ENCODE measurements at places on chromosomes 2 and 18.
A peak's percentile ranks its signal among the peaks of the same experiment; 100 is the strongest.

DNA sequence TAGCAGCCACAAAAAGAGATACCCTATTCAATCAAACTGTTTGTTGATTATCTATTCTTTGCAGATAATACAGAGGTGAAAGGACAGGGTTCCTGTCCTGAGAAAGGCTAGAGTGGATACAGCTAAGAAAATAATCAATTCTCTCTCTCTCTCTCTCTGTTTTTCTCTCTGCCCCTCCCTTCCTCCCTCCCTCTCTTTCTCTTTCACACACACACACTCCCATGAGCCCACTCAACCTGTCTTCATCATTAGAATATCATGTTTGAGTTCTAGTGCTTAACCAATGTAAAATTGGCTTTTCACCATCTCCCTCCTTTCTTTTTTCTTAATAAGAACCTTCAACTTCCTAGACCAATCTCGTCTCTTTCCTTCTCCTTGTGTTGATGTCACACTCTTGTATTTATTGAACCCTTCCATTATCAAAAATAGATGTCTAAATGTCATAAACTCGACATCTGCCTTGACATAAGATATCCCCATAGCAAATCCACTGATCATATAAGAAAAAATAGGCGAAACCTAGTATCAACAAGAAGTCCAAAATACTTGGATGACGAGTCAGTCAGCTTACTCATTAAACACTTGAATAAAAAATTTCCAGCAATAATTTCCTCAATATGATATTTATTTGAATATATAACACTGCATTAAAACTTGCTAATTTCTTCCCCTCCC lies 42.8 kb upstream of the CYTIP start:
- no peak for DNase-seq

DNA sequence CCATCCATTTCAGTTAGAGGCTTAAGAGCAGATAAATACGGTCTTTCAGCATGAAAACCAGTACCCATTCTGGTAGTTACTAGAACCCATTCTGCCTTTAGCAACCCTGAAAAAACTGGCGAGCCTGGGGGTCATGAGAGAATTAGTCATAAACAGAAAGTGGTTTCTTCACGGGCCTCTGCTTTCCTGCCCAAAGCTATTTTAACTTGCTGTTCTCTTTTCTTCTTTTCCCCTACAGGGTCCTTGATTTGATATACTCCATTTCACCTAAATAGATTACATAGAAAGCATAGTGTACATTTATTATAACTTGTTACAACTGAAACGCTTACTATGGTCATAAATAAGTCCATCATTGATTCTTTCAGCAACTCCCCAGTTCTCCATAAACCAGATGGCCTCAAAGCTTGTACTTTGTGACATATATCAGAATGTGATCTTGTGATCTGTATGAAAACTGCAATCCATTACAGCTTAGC lies 48.3 kb downstream of the WDFY1 start:
- no peak for DNase-seq

DNA sequence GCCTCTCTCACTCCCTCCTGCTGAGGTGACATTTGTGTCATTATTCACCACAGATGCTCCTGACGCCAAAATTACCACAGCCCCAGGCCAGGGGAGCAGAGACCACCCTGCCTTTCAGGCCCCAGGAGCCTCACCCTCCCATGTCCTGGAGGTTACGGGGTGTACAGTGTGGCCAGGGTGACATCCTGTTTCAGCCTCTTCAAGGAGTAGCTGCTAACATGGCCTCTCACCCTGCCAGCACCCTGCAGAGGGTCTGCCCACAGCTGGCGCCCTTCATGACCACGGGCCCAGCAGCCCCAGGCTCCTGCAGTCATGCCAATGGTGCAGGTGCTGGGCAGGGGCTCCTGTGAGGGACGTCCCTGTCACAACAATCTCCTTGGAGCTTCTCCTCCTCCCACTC lies 92.6 kb downstream of the SMIM21 start:
- no peak for DNase-seq

DNA sequence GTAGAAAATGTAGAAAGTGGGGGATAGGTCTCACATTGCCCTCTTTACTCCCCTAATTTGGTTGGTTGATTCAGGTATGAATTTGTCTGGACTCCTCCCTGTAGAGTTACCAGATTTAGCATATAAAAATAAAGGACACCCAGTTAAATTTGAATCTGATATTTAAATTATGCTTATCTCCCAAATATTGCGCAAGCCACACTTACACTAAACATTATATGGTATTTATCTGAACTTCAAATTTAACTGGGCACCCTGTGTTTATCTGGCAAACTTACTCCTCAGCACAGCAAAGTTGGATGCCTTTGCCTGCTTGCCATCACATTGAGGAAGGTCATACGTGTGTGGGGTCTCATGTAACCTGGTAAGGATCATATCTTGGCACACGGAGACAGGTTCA lies 882.4 kb upstream of the FAM98A start:
- no peak for DNase-seq

GRCh38 chr2:108363024-108363907 lies 14.5 kb upstream of the SULT1C4 start:
- DNase-seq = no peak

DNA sequence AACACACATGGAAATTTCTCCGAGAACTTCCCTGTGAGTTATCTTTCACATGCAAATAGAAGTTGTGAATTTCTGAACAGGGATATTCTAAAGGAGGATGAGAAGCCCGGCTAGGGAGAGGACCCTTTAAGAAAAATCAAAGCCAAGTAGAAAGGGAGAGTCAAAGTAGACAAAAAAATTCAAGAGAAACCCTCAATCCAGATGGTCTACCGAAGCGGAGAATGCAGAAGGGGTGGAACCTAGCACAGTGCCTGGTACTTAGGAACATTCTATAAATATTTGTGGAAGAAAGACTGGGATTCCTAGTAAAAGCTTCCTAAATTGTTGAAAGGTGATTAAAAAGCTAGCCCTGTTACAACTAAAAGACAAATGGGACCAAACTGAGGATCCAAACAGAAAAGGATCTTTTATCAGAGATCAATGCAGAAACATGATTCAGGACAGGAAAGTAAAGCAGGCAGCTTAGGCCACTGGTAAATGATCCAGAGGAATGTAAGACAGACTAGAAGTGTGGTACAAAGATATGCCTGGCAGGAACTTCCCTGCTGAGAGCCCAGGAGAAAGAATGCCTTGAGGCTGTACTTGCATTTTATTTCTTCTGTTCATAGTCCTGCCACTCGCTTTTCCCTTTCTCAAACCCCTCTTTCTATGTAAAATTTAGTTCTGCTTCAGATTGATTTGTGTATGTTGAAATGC lies 19.5 kb upstream of the GLS start:
- DNase-seq = no peak

DNA sequence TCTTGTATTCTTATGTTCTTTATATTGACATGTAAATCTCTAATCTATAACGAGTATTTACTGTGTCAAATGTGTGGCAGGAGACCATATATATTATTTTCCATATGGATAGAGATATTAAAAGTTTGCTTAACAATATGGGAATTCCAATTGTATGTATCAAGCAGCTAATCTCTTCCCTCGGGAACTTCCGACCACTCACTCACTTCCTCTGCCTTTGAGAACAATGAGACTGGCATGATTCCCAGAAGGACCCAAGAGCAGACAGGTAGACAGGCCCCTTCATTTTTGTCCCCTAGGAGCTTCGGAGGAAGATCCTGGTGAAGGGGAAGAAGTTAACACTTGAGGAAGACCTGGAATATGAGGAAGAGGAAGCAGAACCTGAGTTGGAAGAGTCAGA lies 24.1 kb downstream of the PLCD4 start:
- DNase-seq = no peak

DNA sequence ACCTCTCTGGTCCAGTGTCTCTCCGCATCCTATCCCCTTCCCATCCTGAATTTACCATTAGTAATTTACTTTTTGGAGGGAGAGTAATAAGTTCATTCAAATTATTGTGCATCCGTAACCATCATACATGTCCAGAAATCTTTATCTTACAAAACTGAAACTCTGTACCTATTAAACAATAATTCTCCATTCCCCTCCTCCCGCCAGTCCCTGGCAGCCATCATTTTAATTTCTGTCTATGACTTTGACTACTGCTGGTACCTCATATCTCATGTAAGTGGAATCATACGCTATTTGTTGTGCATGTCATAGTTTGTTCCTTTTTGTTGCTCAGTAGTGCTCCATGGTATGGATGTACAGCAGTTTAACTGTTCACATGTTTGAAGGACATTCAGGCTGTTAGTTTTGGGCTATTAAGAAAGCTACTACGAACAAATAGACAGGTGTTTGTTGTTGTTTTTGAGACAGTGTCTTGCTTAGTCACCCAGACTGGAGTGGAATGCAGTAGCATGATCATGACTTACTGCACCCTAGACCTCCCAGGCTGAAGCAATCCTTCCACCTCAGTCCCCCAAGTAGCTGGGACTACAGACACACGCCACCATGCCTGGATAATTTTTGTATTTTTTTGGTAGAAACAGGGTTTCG lies 2.0 kb downstream of the LIMS1 start:
- no peak for DNase-seq

- DNase-seq = no peak
Measured at GRCh38 chr2:150729495-150729955, 242.1 kb upstream of the RND3 start.

DNA sequence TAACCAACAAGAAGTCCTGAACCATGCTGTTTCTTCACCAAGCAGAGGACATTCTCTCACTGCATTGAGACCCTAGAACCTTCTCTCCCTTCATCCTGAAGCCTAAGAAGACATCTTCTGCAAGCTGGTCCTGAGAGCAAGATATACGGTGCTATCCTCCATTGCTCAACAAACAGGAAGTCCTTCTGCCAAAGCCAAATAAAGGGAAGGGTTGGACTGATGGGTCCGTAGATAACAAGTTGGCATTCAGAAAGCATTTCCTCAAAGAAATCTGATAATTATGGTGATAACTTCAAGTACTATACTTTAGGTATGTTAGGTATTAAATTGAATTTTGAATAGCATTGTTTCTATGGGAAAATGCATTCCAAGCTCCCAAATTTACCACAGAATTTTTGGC lies 23.3 kb downstream of the GRB14 start:
- no peak for DNase-seq

DNA sequence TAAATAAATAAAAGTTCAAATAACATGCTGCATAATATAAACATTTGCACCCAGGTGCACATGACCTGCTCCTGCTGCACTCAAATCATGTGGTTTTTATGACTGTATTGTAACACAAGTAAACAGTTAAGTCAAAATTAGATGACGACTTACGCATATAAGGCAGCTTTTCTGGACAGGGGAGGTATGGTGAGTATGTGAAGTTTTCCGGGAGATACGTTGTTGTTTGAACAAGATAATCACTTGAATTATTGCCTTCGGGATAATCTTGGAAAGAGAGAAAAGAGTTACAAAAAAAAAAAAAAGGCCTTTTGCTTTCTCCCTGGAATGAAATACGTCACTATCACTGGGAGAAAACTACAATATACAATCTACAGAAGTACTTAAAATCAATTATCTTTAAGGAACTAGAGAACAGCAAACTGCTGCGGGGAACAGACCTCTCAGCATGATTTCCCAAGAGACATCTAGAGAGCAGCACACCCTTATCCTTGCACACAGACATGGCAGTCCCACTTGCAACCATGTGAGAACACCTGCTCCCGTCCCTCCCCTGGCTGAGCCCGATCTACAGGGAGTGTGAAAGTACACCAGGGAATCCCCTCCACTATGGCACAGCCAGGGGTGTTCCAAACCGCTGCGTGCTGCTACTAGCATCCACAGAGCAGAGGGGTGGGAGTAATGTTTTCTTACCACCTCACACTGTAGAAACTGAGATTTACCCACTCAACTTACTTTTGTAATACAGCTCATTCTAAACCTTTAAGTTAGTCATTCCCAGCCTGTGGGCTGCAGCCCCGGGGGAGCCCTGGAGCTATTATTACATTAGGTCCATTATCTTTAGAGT lies 26.3 kb downstream of the B4GALT6 start:
- DNase-seq = peak; percentile 76

- DNase-seq = no peak
Measured at GRCh38 chr18:46460754-46461153, 196.3 kb downstream of the LOXHD1 start.

DNA sequence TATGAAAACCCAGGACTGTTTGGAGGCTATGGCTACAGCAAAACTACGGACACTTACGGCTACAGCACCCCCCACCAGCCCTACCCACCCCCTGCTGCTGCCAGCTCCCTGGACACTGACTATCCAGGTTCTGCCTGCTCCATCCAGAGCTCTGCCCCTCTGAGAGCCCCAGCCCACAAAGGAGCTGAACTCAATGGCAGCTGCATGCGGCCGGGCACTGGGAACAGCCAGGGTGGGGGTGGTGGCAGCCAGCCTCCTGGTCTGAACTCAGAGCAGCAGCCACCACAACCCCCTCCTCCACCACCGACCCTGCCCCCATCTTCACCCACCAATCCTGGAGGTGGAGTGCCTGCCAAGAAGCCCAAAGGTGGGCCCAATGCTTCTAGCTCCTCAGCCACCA lies 12.1 kb downstream of the HOXD3 start:
- DNase-seq = no peak

DNA sequence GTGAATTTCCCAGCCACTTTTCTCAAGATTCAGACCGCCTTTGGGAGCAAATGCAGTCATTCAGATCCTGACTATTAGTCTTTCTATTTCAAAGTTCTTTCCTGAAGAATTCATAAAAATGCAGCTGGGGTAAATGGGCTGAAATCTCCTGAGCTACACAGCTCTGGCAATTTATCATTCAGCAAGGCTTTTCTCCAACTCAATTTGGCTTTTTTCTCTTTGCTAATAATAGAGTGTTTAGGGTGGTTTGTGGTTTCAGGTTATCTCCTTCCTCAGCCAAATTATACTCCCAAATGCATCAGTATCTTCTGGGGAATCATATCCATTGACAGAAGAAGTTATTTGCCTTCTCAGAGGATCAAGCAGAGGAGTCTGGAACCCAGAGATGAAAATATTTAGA lies 282.4 kb upstream of the SLC14A2 start:
- DNase-seq = no peak

DNA sequence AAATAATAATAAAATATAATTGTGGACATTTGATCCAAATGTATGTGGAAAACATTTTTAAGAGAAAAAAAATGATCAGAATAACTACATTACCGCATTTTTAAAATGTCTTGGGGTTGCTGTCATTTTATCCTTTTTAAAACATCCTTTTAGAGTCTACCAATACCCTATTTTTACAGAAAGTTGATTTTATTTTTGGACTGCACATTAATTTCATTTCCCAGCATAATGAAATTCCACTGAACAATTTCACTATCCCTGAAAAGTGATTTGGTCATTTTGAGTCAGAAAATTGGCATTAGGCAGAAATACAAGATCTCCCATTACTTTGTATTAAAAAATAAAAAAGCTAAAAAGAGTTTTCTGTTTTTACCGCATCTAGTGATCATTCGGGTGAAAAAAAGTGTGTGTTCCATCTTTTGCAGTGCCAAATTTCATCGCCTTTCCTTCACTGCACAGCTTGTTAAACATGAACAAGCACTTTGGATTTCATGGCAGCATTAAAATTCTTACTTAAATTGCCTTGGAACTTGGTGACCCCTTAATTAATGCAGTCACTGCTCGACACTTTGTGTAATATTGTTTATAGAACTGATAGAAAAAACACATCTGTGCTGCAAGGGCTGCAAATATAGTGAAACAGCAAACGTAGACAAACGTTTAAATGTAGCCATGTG lies 611.7 kb downstream of the TSN start:
- DNase-seq = no peak

Data from NCI-H2171 (cell line).